Stimulated activated CD4-positive, alpha-beta T cell treated with anti-CD3 and anti-CD28 coated beads, Interleukin-1b, Interleukin-23, amount 100 ng/mL, for 24 hours (primary cell): ENCODE measurements at places on chromosomes 2 and 18.

DNA sequence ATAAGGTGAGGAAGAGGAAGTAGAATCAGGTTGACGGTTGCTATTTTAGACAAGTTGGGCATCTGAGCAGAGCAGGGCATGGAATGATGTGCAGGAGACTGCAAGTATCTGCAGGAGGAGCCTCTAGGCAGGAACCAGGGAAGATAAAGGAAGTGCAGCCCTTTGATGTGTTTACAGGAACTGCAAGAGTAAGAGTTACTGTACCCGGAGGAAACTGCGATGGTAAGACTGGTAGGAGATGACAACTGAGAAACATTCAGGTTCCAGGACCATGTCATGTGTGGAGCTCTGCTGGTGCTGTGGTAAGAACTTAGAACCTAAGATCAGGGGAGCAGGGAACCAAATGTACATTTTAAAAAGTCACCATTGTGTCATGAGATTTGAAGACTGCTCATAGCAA lies 134.3 kb upstream of the STON1 start:
- DNase-seq: no peak

DNA sequence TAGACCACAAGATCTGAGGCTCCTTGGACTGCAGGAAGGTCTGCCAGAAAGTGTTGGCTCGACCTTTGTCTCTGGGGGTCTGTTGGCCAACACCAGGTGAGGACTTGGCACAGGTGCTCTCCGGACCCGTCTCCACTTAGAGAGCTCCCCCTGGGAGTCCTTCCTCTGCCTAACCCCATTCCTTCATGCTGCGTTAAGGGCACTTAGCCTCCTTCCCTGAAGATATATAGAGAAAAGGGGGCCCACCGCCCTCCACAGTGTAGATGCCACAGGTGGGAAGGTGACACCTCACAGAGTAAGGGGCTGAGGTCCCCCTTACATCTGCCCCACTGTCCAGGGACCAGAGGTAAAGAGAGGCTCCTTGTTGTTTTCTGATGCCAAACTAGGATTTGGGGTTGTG lies 8.2 kb downstream of the IGFBP5 start:
- DNase-seq: no peak

GRCh38 chr2:43441195-43441594 lies 154.6 kb downstream of the THADA start:
- no peak for DNase-seq

- DNase-seq: no peak
Measured at GRCh38 chr2:168692132-168692744, 110.2 kb upstream of the NOSTRIN start.

DNA sequence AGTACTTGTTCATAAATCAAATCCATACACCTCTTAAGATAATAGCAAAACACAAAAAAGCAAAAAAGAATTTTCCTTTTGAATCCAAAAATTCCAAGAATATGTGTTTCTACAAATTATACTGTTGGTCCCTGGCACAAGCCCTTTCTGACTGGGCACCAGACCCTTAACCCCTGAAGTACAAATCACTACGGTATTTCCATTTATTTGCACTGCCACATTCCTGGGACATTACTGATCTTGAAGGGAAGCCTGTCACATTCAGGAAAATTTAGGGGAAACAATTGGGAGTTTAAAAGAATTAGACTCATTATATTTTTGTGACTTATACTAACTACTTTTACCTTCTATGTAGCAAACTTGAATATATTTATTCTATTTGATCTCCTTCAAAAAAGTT lies 98.8 kb downstream of the ZNF521 start:
- DNase-seq: no peak

DNA sequence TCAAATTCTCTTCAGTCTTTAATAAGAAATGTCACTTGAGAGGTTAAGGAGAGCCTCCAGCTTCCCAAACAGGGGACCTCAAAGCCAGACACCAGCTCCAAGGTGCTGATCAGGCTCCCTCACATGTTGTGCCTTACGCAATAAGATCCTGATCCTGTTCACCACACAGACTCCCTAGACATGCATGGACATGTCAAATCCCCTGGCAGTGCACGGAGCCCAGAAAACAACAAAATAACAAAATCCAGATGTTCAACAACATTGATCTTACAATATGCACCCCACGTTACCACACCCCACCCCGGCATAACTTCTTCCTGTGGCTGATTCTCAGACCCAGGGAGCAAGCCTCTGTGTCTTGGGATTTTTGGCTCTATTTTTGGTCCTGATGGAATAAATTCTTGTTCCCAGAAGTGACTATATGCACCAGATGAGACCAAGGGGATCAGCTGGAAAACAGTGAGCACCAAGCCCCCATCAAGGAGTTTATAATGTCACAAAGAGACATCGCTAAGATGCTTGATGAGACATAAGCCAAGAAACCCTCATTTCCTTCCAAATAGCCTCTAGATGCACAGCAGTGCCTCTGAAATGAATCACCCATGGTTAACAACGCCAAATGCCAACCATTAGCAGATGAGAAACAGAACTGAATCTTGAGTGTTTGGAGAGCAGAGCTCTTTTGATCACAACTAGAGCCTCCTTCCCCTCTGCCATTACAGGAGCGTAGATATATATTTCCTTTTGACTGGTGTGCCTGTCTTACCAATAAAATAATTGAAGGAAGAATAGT lies 198.2 kb downstream of the PRKCE start:
- DNase-seq: no peak

DNA sequence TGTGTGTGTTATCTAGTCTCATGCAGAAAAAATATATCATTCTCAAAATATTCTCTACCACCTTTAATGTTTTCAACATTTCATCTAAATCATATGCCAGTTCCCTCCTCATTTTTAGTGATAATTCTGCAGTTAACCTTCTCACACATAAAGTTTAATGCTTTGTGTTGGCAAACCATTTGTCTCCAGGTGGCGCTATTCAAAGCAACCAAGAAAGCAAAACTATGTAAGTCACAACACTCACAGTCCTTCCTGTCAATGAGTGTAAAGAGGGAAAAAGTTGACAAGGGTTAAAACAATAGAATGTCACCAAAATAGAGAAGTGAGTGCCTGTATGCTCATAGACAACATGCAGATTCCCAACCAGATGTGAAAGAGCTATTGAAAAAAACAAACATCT lies 961.6 kb upstream of the LRRTM1 start:
- no peak for DNase-seq

DNA sequence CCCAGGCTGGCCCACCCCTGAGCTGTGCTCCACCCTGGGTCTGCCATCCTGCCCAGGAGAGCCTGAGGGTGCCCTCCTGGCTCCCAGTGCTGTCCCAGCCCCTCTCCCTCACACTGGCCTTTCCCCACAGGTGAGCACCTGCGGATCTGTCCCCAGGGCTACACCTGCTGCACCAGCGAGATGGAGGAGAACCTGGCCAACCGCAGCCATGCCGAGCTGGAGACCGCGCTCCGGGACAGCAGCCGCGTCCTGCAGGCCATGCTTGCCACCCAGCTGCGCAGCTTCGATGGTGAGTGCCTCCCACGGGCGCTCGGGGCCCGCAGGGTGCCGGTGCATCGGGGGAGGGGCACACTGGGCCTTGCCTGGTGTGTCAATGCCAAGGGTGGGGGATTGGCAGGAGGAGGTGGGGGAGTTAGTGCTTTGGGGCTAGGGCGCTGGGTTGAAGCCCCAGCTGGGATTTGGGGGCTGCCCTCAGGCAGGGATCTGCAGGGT lies 23.5 kb downstream of the GPC1 start:
- DNase-seq: no peak

DNA sequence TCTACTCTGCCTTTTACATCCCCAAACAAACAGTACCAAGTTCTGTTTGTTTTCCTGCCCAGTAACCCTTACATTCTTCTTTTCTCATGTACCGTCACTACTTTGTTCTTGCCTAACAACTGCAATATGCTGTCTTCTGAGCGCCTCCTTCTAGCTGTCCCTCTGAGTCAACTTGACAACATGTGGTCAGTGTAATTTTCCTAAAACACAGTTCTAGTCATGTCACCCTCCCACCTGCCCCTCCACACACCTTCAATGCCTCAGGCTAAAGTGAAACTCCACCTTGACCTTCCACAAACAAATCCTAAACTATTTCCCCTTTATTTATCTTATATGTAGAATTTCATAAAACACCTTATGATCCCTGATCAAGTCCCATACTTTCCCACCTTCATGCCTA lies 124.6 kb upstream of the CD302 start:
- no peak for DNase-seq

- no peak for DNase-seq
Measured at GRCh38 chr18:8997634-8998033, 104.9 kb upstream of the NDUFV2 start.

DNA sequence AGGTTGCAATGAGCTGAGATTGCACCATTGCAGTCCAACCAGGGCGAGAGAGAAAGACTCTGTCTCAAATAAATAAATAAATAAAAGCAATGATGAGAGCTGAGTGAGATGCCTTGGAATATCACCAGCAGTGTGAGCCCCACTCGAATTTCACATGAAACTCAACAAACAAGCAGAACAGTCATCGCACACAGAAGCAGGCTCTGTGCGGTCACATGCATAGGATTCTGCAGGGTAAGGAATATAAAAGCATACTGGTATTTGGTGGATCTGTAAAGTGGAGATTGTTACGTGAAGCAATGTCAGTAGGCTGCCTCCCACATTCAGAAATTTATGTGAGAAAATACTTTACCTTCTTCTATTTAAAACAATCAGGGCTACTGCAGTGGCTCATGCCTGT lies 18.0 kb upstream of the AP1S3 start:
- DNase-seq: no peak

GRCh38 chr18:55997151-55997561 lies 409.2 kb upstream of the TCF4 start:
- no peak for DNase-seq
